ENCODE measurements at places on chromosomes 7 and 10.

GRCh38 chr10:34320265-34320664 is 494.8 kb downstream of the PARD3 start:
- DNase-seq, result no peak

- no peak for DNase-seq
These were observed 221.8 kb downstream of the HPSE2 start for GRCh38 chr10:99013885-99014284.

DNA sequence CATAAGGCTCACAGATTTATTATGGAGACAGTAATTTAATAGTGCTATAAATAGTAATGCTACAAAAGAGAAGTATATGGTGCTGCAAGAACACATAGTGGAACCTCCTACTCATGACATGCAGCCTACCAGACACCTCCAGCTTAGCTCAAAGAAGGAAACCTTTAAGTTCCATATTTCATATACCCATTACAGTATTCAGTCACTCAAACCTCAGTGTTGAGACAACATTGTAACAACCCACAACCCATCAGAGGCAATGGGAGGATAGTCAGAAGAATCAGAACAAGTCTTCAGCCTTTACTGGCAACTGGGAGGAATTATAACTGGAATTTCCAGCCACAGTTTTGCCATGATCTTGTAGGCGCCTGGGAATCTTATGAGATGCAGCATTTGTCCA is 186.3 kb upstream of the VSTM2A start:
- DNase-seq, result no peak

GRCh38 chr7:17185690-17186070 is 112.8 kb upstream of the AHR start:
- no peak for DNase-seq

GRCh38 chr7:64951250-64951848 is 39.5 kb downstream of the ZNF117 start:
- DNase-seq, result no peak

DNA sequence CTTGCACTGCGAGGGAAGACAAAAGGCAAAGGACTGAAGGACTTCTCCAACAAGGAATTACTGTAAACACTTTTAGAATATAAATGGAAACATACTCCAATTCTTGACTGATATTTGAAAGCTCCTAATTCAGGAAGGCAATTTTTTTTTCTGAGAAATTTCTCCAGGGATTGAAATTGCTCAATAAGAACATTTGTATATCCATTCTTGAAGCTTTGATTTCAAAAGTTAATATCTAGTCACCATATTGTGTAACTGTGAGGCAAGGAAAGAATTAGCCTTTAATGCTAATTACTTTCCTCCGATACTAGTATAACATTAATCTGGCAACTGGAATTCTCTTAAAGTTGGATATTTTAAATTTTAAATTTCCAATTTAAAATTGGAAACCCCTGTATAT is 188.4 kb upstream of the COL1A2 start:
- DNase-seq, result no peak

DNA sequence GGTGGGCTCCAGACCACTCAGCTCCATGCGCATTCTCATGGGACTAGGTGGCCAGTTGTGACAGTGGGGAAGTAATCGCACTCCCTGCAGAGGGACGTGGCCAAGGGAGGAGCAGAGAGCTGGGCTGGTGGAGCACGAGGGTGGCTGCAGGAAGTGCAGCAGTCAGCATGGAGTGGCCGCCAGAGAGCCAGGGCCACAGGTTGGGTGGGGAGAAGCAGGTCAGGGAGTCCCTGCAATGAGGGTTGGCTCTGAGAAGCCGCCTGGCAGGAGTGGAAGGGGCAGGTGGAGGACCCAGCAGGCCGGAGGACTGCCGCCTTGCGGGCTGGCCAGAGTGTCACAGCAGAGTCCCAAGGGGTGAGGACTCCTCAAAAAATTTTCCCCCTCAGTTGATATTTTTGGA is 26.2 kb downstream of the FKBP6 start:
- no peak for DNase-seq

GRCh38 chr7:22945584-22945983 is 68.3 kb downstream of the HYCC1 start:
- no peak for DNase-seq

GRCh38 chr10:103889121-103889720 is 28.8 kb downstream of the STN1 start:
- no peak for DNase-seq

DNA sequence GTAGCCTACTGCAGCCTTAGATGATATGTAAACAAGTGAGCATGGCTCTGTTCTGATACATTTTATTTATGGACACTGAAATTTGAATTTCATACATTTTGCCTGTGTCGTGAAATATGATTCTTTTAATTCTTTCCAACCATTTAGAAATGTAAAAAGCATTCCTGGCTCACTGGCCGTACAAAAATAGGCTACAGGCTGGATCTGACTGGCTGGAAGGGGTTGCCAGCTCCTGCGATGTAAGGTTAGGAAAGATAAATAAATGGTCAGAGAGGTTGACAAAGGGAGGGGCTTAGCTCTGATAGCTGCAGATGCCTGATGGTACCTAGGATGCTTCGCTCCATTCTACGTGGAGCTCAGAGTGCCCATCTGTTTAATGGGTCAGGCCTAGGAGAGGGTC is 3.4 kb downstream of the ADCYAP1R1 start:
- DNase-seq, result no peak

DNA sequence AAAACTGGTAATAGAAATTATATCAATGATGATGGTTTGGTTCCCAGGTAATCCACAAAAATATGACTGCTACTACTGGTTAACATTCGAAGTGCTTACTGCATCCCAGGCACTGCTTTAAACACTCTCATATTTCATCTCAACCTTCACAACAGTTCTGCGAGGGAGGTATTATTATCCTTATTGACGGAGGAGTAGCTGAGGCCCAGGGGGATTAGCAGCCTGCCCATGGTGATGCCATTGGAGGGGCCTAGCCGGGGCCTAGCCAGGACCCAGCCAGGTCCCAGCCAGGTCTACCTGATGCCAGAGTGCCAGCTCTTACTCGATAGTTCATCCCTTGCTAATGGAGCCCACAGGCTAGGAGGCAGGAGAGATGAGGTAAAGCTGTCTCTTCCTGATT is 217.1 kb downstream of the FAM107B start:
- DNase-seq, result no peak

DNA sequence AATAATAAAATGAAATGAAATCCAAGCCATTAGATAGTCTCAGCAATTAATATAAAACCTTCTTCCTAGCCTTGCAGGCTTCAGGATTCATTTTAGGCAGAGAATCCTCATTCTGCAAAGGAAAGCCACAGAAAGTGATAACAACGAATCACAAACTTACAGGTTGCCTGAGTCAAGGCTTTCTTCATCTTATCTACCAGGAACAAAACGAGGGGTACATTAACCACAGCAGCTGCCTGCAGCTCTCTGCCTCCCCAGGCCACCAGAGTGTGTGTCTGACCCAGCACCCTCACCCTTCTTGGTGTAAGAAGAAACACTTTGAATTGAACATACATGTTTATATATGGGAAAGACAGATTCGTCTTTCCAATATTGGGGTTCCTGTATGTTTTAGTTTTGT is 12.5 kb upstream of the TNS3 start:
- DNase-seq, result no peak

DNA sequence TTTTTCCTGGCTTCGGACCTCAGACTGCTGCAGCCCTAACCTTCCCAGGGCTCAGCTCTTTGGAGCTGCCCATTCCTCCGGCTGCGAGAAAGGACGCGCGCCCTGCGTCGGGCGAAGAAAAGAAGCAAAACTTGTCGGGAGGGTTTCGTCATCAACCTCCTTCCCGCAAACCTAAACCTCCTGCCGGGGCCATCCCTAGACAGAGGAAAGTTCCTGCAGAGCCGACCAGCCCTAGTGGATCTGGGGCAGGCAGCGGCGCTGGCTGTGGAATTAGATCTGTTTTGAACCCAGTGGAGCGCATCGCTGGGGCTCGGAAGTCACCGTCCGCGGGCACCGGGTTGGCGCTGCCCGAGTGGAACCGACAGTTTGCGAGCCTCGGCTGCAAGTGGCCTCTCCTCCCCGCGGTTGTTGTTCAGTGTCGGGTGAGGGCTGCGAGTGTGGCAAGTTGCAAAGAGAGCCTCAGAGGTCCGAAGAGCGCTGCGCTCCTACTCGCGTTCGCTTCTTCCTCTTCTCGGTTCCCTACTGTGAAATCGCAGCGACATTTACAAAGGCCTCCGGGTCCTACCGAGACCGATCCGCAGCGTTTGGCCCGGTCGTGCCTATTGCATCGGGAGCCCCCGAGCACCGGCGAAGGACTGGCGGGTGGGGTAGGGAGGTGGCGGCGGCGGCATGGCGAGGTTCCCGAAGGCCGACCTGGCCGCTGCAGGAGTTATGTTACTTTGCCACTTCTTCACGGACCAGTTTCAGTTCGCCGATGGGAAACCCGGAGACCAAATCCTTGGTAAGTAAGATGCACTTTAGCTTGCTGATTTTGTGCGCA is at the start of gene PLXDC2:
TSS of gene PLXDC2 (plus strand) at position 22 of the 820 bp plus-strand sequence.
- DNase-seq, result no peak

DNA sequence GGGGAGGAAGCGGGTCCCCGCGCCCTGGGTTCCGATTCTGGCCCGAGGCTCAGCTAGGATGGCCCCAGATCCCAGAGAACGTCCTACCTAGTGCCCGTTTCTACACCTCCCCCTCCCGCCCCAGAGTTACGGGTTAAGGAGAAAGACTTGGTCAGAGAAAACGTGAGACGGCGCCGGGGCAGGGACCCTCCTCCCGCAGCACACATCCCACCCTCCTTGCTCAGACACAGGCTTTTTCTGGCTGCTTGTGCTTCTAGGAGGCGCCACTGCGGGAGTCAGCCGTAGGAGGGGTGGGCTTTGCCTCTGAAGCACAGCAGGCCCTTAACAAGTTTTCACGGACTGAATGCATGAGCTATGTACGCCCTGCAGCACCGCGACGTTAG is 104.9 kb upstream of the LEP start:
- DNase-seq, result no peak

DNA sequence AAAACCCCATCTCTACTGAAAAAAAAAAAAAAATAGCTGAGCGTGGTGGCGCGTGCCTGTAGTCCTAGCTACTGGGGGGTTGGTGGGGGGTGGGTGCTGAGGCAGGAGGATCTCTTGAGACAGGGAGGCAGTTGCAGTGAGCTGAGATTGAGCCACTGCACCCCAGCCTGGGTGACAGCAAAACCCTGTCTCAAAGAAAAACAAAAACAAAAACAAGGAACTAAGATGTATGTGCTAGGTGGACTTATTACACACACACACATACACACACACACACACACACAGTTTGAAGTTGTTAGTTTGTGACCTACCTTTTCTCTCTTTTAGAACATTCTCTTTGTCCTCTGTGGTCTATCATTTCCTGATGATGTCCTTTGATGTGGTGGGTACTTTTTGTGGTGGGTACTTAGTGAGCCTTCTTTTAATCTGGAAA is 53.5 kb downstream of the EXOC6 start:
- DNase-seq, result no peak

- DNase-seq, result no peak
These were observed 4.8 kb upstream of the AOC1 start for GRCh38 chr7:150847536-150847935.

- DNase-seq, result no peak
These were observed 58.6 kb downstream of the TACC2 start for GRCh38 chr10:122047560-122047959.

DNA sequence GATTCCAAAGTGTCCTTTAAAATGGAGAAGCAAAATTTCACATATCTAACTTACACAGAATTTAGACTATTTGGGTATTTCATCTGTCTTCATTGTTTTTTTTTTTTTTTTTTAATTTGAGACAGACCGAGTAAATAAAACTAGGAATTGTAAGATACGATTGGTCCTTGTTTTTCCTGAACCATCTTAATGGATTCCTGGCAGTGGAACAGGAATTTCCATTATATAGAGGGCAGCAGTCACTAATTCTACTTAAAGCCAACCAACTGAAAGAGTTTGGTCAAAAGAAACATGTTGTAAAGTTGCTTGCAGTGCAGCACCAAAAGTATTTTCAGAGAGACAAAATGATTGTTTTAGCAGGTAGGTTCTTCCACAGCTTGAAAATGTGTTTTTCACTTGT is 72.5 kb upstream of the HGF start:
- DNase-seq, result no peak

DNA sequence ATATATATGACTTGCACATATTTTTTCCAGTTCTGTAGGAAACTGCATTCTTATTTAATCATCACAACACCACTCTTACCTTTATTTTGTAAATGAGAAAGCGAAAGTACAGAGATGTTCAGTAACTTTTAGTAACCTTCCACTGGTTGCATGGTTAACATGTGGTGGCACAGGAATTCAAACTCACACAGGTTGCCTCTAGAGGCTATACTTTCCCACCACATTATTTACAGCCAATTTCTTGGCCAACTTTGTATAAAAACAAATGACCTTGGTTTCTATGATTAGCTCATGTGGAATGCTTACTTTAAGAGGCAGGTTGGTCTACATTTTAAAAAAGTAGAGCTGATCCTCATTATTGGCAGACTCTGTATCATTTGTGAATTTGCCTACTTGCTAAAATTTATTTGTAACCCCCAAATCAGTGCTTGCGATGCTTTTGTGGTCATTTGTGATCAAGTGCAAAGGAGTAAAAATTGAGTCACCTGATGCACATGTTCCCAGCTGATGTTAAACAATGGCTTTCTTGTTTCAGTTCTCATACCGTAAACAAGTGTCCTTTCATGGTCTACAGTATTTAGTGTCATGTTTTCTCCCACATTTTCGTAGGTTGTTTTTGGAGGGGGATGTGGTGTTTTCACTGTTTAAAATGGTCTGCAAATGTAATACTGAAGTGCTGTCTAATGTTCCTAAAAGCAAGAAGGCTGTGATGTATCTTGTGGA is 14.8 kb downstream of the BBS9 start:
- DNase-seq, result no peak

GRCh38 chr7:75635036-75635435 is 103.7 kb downstream of the HIP1 start:
- DNase-seq, result no peak

- no peak for DNase-seq
These were observed 195.9 kb upstream of the LYZL2 start for GRCh38 chr10:30825495-30825894.

DNA sequence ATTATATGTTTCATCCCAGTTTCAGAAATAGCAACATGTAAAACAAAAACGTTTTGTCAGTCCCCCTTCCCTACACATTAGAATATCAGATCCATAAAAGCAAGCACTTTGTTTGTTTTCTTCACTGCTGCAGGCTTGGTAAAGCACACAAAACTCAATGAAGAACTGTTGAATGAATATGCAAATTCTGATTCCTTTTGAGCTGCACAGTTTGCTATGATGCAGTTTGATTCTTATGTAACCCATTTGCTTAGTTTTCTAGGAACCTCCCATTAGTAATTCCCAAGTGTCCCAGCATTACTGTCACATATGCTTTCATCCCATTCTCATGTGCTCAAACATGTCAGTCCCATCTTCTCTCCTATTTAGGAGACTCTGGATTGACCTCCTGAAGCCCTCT is 26.1 kb upstream of the CHCHD3 start:
- DNase-seq, result no peak

DNA sequence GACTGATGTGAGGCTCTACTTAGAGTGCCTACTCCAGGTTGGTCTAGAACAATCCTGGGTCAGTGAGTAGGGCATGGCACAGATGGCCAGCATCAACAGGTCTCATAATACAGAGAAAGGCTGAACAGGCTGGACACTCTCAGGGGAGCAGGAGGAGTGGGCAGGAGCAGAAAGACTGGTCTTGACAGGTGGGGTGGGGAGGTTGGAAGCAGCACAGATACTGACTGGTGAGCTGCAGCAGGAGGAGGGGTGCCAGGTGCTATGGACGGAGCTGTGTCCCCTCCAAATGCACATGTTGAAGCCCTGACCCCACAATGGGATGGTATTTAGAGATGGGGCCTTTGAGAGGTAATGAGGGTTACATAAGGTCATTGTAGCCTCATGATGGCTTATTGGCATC is 190.4 kb upstream of the PLXNA4 start:
- no peak for DNase-seq

Measured in D721Med (cell line).